ENCODE measurements at places on chromosomes 1 and 21.

GRCh38 chr21:35142036-35142815 is 93.1 kb upstream of the RUNX1 start:
- DNase-seq, result no peak

DNA sequence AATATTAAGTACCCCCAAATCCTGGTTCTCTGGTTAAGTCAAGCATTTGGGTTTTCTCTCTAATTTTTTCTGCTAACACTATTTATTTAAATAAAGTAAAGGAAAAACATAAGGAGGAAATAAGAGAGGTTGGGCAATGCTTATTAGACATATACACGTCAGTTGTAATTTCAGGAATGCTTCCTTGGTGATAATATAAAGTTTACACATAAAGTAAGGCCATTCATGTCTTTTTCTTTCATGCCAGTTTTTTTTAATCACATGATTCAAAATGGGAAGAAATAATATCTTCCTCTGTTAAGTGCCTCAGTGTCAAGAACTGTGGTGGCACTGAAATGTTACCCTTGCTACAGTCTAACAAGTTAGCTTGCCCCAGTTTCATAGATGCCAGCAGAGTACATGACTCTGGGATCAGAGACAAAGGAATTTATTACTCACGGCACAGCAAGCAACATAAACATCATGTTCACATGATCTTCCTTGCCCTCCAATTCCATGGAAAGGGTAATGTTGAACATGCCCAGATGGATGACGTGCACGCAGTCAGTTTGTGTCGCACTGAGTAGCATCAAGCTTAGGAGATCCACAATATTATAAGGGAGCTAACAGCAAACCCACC is 184.9 kb downstream of the PLA2G4A start:
- no peak for DNase-seq

GRCh38 chr1:107649023-107649422 is 316.0 kb downstream of the VAV3 start:
- DNase-seq, result no peak

DNA sequence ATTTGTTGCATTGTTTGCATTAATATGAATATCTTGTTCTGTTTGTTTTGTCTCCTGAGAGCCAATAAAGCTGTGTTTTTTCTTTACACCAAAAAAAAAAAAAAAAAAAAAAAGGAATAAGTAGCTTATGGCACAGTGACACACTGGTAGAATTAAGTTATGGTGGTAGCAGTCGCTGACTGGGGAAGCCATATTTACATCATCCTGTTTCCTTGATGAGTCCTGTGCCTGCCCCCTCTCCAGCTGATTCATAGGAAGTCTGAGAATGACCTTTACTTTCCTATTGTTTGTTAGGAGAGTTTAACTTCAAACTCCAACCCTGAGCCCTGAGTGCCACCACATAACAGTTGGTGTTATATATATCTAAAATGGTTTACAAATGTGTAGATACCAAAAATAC is 62.2 kb downstream of the OBSCN start:
- no peak for DNase-seq

DNA sequence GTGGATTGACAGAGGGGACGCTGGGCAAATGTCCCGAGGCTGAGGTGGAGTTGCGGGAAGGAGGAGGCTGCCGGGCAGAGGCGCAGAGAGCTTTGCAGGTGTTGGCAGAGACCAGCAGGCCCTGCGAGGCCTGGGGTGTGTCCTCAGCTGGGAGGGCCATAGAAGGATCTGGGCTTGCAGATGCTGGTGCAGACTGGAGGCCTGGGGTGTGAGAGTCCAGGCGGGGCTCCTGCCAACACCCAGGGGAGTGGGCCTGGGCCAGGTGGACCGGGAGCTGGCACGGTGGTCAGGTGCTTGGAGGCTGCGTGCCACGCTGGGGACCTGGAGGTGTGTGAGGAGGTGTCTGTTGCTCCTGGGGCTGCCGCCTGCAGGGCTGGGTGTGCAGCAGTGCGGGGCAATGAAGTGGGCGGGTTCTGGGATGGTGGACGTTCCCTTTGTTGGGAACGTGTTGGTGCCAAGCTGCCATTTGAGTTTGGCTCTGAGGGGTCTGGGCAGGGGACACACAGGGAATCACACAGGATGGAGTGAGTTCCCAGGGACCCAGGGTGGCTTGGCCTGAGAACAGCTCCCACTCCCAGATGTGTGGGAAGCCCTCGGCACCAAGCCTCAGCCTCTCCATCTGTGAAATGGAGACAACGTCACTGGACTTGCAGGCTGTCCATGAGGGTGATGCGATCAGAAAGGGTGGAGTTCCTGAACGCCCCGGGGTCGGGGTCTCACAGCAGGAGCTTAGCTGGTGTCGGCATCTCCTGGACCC is 39.9 kb upstream of the POFUT2 start:
- DNase-seq, result no peak

- no peak for DNase-seq
Measured at GRCh38 chr21:41557884-41558283, 49.9 kb upstream of the TMPRSS2 start.

DNA sequence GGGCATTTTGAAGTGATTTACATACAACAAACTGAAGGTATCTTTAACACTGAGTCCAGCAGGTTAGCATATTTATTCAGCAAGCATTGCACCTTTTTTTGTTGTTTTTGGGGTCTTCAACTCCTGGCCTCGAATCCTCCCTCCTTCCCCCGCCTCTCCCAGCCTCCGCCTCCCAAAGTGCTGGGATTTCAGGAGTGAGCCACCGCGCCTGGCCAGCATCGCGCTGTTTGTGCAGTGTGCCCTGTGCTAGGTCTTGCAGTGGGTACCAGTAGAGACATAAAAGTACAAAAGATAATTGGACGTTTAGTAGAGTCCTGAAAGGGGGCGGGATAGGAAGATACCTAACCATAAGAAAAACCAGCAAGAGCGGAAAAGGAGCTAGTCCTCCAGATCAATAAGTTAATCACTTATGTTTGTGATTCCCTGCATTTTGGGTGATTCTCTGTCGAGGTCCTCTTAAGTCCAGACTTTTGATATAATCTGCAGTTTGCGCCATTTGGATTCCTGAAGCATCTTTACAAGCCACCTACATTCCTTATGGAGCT is 111.8 kb downstream of the OSBPL9 start:
- no peak for DNase-seq

- DNase-seq, result no peak
Measured at GRCh38 chr1:235775246-235775860, 91.4 kb downstream of the LYST start.

GRCh38 chr1:157106813-157107189 is 7.2 kb upstream of the ETV3L start:
- DNase-seq, result no peak

GRCh38 chr1:57131701-57132394 is 166.0 kb upstream of the C8B start:
- DNase-seq, result no peak

DNA sequence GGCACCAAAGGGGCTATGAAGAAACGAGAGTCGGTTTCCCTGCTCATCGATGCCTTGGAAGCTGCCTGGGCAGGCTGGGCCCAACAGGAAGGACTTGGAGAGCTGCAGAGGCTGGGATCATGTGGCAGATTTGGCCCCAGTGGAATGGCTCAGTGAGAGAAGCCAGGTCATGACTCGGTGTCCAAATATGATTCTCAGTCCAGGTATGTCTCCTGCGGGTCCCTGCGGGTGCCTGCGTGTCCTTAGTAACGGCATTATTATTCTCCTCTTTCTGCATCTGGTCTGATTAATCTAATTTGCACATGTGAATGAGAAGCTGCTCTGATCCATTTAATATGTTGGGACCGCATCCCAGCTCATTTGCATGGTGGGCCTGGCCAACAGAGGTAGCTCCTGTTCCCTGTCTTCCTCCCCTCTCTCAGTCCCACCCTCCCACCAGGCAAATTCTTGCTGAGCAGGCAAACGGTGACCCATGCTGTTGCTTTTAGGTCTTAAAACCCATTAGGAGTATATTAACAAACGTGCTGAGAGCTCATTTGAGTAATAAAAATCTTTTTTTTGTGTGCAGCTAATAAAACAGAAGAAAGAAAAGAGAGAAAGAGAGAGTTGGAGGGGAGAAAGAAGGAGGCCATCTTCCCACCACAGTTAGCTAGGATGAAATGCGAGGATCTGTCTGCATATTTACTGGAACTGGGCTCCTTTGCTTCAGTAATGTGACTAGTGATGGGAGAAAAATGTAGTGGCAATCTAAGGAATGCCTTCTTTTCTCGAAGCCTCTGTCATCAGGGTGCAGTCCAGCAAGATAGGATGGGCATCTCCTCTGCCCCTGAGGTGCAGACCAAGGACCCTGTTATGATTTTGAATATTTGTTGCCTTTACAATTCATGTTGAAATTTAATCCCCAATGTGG is 133.5 kb downstream of the HMGB4 start:
- DNase-seq, result no peak

DNA sequence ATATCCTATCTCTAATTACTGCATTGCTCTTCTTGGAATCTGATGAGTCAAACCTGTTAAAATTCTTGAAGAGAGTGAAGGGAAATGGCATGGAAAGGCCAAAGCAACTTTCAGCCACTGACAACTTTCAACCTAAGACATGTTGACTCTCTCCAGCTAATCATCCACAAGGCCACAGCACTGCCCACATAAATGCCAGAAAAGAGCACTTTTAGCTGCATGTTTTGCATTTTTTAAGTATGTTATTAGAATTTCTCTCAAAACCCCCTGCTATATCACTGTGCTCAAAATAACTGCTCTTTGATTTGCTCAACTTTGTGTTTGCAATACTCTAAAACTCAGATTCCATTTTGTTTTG is 352.5 kb downstream of the ADGRL2 start:
- DNase-seq, result no peak

- peak; percentile 70 for DNase-seq
Measured at GRCh38 chr1:156146020-156146768, 7.2 kb upstream of the SEMA4A start.

DNA sequence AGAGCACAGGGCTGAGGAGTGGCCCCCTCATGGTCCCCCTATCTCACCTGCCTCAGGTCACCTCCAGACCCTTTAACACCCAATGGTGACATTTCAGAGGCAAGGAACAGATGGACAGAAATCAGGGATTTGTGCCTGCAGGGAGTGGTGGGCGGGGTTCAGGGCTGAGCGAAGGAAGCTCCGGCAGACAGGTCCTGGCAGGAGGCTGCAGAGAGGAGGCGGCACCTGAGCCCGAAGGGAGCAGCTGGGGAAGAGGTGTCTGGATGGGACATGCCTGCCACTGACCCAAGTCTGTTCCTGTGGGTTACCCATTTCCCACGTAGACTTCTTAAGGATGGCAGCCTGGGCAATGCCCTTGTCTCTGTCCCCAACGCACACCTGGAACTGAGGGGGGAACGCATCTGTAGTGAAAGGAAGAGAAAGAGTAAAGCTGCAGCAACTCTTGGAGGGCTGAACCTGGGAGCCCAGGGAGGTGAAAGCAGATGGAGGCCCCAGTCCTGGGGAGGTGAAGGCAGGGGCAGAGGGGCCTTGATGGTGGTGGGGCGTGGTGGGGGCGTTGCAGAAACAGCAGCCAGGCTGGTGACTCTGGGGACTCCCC is 61.6 kb upstream of the ADARB1 start:
- DNase-seq, result no peak

DNA sequence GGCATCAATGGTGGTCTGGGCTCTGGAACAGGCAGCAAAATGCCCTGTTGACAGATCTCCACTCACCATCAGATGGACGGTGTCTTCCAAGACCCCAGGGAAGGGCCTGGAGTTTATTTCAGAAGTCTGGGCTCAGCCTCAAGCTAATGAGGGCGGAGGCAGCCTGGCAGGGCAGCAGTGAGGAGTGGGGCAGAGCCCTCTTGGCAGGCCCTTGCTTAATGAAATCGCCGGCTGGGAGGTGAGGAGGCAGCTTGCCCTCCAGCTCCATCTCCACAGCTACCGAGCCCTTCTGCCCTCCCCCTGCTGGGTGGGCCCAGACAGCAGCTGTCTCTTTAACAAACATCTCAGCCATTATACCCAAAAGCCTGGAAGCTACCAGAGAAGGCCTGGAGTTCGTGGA is 22.0 kb upstream of the GRIK3 start:
- DNase-seq, result no peak

GRCh38 chr1:117892512-117892911 is 36.9 kb downstream of the GDAP2 start:
- no peak for DNase-seq

DNA sequence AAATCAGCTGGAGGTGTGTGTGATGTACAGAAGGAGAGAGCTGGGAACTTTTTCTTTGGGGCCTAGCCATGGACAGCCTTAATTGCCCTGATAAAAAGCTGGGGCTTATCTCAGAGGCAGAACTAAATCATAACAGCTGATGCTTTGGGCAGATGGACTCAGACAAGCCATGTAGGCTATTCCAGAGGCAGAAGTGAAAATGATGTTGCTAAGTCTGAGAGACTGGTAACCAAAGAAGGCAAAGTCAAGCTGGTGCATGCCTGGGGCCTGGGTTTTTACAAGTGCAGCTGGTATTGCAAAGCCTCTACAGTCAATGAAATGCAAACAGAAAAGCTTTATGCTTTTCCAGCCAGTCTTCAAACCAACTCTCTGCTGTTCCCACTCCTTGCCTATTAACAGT is 39.0 kb upstream of the LMX1A start:
- no peak for DNase-seq

GRCh38 chr21:44666401-44667320 is at the start of gene KRTAP12-2:
TSS of gene KRTAP12-2 (minus strand) at chr21:44666927. CDS start at chr21:44666886, 41 bp downstream.
- DNase-seq, result no peak

DNA sequence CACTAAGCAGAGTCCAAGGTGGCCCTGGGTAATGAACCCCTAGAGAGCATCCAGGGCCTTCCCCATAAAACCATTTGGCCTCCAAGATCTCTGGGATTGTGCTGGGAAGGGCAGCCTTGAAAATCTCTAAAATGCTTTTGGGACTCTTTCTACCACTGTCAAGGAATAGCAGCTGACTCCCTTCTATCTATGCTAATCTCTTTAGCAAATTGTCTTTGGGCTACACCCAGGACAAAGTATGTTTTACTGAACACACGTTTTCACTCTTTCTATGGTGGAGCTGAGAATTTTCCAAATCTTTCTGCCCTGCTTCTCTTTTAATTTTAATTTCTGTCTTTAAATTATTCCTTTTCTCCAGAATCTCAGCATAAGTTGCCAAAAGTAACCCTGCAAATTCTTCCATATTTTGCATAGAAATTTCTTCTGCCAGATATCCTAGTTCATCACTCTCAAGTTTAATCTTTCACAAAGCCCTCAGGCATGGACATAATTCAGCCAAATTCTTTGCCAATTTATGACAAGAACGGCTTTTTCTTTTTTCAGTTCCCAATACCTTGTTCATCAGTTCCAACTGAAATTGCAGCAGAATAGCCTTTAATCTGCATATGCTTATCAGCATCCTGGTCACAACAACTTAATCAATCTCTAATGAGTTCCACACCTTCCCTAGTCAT is 687.0 kb upstream of the ADGRL4 start:
- DNase-seq, result no peak

DNA sequence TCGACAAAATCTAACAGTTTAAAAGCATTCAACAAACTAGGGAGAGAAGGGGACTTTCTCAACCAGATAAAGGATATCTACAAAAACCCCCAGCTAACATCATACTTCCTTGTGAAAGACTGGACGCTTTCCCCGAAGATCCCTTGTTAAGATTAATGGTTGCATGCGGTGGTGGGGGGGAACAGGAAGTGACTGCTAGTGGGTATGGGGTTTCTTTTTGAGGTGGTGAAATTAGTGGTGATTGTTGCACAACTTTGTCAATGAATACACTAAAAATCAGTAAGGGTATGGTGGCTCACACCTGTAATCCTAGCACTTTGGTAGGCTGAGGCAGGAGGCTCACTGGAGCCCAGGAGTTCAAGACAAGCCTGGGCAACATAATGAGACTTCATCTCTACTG is 26.9 kb upstream of the EYA3 start:
- DNase-seq, result no peak

Measured in urinary bladder (tissue), 4 donors.